ENCODE measurements at places on chromosomes 4 and X.

GRCh38 chr4:167196344-167197012 is 37.8 kb downstream of the SPOCK3 start:
- no peak for DNase-seq

DNA sequence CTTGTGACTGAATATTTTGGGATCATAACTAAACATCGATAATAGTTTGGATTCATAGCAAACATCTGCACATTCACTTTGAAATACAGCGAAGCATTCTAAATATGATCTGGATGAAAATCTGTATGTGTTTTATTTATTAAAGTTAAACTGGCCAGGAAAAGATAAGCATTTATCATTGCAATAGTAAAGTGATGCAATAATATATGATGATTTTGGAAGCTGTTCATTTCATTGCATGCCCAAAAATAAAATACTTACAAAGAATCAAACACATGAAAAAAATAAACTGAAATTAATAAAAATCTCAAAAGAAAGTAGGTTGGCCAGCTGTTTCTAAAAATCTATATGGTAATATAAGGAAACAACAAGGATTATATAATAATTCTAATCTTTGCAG is 1.9 kb downstream of the PRDM5 start:
- no peak for DNase-seq

GRCh38 chrX:50067435-50068284 is 133.1 kb downstream of the AKAP4 start:
- DNase-seq = no peak

- DNase-seq = no peak
Measured at GRCh38 chrX:17595456-17596035, 141.7 kb upstream of the SCML1 start.

GRCh38 chr4:134787315-134787714 is 585.7 kb upstream of the PABPC4L start:
- DNase-seq = no peak

DNA sequence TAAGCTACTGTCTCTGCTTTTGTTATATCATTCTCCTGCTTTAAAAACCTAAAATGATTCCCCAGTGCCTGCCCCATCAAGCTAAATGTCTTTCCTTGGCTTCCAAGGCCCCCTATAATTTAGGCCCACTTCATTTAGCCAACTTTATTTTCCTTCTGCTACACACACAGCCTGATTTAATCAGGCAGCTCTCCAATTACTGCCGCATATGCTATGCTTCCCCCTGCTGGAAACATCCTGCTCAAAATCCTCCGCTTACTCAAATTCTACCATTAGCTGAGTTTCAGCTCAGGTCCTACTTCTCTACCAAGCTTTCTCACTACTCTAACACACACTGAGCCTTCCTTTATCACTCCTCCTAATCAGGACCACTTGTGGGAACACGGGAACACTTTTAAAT is 17.0 kb downstream of the LAMP2 start:
- DNase-seq = no peak

GRCh38 chrX:13836575-13836974 is 19.7 kb upstream of the GPM6B start:
- no peak for DNase-seq

DNA sequence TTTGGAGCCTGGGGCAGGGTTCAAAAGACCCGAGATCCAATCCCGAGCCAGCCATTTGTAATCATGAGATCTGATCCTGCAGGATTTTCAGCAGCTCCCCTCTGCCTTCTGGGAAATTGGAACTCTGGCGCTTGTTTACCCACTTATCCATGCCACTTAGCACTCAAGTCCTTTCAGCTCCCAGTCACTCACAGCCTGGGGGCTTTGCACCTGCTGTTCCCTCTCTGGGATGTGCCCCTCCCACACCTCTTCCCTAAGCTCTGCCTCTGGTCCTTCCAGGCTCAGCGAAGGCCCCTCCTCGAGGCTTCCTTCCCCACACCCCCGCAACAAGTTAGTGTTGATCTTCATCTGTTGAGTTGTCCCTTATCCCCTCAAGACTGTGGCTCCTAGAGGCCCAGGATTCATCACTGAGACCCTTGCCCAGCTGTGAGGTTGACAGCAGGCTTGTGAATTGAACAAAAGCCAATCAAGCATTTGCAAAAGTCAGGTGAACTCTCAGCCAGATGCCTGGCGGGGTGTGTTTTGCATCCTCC is 99.1 kb upstream of the AFAP1 start:
- no peak for DNase-seq

GRCh38 chr4:58209551-58209950 is 1099.4 kb upstream of the IGFBP7 start:
- no peak for DNase-seq

DNA sequence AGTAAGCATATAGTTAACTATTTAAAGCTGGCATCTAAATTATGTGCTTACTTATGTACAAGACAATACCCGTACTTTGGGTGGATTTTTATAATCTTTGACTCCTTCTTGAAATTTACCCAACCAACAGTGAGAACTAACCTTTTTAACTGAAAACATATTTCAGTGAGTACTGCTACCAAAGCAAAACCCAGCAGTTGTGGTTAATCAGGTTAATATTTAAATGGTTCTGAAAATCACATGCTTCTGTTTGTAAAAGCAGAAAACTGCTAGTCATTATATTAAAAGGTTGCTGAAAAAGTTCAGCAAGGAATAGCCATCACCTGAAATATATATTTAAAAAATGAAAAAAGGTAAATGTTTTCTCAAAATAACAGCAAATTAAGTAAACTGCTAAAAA is 20.0 kb downstream of the UBE2D3 start:
- DNase-seq = no peak

DNA sequence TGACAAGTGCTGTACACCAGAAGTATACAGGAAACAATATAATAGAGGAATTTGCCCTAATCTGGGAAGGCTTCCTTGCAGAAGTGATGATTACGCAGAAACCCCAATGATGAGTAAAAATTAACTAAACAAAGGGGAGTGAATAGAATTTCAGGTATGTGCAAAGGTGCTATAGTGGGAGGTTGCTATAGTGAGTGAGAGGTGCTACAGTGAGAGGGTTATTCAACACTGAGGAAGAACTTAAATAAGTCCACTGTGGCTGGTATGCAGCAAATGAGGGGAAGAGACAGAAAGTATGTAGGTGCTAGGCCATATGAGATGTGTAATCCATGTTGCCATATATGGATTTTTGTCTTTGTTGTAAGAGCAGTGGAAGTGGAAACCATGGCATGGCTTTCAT is 69.5 kb downstream of the TRIM2 start:
- DNase-seq = no peak

DNA sequence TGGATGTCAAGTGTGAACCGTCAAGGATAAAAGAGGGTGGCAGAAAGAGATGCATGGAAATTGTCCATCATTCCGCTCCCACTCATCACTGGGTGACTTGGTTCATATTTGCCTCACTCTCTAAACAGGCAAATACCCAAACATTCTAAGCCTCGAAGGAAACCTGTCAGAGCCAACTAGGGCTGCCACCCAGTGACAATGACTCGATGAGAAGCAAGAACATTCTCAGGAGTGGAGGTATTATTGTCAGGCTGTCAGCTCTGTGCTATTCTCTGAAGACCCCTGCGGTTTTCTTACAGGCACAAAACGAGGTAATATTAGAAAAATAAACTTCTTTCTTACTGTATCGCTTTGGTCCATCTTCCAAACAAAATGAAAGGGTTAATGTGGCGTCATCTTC is 139.6 kb downstream of the LDB2 start:
- no peak for DNase-seq

DNA sequence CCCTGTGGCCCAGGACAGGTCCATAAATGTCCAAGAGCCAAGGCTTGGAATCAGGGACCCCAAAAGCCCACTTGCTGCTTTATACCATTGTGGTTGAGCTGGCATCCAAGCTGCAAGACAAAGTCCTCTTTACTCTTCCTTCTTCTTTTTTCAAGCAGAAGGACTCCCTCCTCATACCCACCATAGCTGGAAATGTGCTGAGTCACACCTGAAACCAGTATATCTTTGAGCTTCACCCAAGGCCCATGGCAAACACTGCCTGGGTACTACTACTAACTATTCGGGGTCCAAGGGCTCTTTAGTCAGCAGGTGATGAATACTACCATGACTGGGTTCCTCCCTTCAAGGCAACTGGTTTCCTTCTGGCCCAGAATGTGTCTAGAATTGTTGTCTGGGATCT is 37.3 kb upstream of the NMU start:
- no peak for DNase-seq

- DNase-seq = no peak
Measured at GRCh38 chr4:45229206-45229605, 502.9 kb upstream of the GNPDA2 start.

DNA sequence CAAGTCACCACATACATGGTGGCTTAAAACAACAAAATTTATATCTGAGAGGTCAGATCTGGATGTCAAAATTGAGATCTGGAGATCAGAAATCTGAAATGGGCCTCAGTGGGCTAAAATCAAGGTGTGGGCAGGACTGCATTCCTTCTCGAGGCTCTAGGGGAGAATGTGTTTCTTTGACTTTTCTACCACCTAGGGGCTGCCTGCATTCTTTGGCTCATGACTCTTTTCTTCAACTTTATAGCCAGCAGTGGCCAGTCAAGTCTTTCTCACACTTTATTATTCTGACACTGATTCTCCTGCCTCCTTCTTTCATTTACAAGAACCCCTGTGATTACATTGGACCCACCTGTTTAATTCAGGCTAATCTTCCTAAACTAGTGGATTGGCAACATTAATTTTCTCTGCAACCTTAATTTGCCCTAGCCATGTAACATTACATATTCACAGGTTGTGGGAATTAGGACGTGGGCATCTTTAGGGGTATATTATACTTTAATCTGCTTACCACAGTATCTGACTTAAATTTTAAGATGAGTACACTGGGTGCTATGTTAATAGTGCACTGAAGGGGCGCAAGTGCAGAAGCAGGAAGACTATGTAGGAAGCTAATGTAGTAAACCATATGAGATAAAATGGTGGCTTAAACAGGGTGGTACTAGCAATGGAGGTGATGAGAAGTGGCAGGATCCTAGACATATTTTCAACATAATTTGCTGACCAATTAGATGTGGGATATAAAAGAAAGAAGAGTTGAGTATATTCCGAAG is 188.0 kb downstream of the SLC4A4 start:
- no peak for DNase-seq

DNA sequence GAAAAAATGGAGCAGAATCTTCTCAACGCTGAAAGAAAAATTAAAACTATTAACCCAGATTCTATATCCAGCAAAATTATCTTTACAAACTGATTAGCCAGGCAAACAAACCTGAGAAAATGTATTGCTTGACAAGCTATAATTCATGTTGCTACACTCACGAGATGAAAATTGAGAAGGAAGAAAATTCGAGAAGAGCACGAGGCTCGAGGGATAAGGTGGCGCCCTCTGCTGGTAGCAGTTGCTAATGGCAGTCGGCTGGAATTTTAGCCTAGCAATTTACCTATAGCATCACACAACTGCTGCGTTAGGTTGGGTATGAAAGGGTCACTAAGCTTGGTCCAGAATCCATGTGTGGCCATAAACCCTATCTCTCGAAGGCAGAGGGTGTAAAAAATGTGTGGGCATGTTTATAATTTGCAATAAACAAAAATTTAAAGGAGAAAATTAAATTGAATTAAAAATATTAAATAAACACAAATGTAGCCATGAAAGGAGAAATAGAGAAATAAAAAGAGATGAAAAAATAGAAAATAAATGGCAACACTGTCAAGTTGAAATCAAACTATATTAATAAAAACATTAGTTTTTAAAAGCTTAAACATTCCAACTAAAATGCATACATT is 126.6 kb downstream of the PPP4R3C start:
- no peak for DNase-seq

- DNase-seq = no peak
Measured at GRCh38 chr4:129335276-129335675, 239.3 kb downstream of the C4orf33 start.

Measured in activated CD4-positive, alpha-beta T cell treated with anti-CD3 and anti-CD28 coated beads for 1 hour (primary cell).